ENCODE measurements at places on chromosomes 11 and 22.

GRCh38 chr11:83681031-83681781 lies 395.0 kb upstream of the CCDC90B start:
- peak; percentile 50 for DNase-seq

GRCh38 chr11:87560352-87560751 lies 522.6 kb downstream of the TMEM135 start:
- no peak for DNase-seq

- no peak for DNase-seq
Observed at GRCh38 chr22:36330655-36331305, 57.0 kb downstream of the MYH9 start.

GRCh38 chr11:129861702-129862522 lies 33.5 kb downstream of the NFRKB start:
- DNase-seq = peak; percentile 18

GRCh38 chr22:28348613-28349609 lies 330.7 kb downstream of the TTC28 start:
- DNase-seq = no peak

DNA sequence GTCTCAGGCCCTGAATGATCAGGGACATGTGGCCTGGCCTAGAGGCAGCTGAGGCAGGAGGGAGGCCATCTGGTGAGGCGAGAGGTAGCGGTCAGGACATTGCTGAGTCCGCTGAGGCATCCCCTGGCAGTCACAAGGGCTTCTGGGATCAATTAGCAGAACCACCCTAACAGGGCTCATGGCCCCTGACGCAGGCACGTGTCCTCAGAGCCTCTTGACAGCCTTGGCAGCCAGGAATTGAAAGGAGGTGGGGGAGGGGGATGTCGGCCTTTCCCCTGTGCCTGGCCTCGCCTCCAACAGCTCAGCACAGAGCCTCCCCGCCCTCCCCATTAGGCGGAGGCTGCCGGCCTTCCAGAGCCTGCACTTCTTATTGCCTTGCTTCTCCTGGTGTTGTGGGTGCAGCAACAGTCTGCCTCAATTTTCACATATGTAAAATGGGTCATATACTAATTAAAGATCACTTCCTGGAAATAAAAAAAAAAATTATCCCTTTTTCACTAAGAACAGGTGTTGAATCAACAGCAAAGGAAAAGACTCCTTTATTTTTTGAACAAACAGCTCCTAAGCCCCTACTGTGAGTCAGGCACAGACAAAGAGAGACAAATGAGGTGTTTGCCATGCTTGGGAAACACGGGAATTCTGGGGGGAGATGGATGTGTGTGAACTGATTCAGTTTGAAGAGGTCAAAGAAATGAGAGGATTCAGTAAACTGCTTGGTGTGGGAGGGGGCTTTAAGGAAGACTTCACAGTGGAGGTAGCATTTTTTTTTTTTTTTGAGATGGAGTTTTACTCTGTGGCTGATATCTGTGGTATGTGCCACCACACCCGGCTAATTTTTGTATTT lies 55.3 kb downstream of the NFAM1 start:
- DNase-seq = no peak

DNA sequence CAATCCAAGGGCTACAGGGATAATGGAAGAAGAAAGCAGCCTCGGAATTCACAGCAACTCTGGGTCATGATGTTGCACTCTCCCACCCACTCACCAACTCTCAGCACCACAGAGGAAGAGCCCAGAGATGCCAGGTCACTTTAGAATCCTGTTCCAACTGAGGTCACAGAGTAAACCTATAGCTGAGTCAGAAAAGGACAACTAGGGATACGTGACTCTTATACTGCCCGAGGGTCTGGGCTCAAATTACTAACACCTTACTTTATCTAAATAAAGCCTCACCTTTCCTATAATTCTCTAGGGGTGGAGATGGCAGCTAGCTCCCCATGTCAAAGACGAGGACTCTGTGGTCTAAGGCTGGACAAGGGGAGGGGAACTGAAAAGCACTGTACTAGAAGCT lies 24.6 kb downstream of the IL18BP start:
- DNase-seq = no peak

GRCh38 chr11:86245369-86246292 lies 1.1 kb downstream of the EED start:
- DNase-seq = no peak

DNA sequence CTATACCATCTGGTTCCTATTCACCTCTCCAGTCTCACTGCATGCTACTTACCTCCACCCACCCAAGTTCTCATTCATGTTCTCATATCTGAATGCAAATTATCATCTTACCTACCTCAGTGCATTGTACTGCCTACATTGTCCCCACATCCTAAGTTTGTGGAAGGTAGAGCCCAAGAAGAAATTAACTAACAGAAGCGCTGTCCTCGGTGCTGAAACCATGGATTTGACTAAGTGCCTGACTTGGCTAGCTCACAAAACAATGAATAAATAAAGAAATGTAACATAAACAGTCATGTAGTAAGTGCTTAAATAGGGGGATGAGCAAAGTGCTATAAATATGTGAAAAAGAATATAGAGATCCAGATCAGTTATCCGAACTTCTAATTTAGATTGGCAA lies 63.2 kb downstream of the GRIA4 start:
- peak; percentile 14 for DNase-seq

- DNase-seq = peak; percentile 34
Observed at GRCh38 chr11:71086687-71087258, 165.6 kb downstream of the SHANK2 start.

DNA sequence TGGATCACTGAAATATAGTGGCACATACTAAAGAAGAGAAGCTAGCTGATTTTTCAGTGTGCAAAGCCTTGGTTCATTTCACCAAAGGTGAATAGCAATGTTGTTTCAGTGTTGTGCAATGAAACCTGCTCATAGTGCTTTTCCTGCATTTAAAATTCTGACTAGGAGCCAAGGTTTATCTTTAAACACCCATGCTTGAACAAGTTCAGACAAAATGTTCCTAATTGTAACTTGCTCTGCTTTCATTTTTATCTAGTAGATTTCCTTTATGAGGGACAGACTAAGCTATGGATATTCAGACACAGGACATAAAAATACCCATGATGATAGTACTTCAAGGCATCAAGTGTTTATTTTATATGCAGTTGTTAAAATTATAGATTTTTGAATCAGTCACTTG lies 47.7 kb downstream of the BBOX1 start:
- peak; percentile 13 for DNase-seq

GRCh38 chr11:62309991-62310390 lies 11.1 kb upstream of the SCGB1D4 start:
- no peak for DNase-seq

GRCh38 chr11:44966694-44967093 lies 16.0 kb upstream of the TP53I11 start:
- no peak for DNase-seq

- peak; percentile 35 for DNase-seq
Observed at GRCh38 chr22:20283674-20284066, 15.6 kb upstream of the RTN4R start.

GRCh38 chr11:117934526-117935307 lies 5.5 kb upstream of the TMPRSS13 start:
- no peak for DNase-seq

- DNase-seq = no peak
Observed at GRCh38 chr11:61482513-61482912, 26.0 kb upstream of the LRRC10B start.

- no peak for DNase-seq
Observed at GRCh38 chr11:78901831-78902230, 327.2 kb upstream of the NARS2 start.

DNA sequence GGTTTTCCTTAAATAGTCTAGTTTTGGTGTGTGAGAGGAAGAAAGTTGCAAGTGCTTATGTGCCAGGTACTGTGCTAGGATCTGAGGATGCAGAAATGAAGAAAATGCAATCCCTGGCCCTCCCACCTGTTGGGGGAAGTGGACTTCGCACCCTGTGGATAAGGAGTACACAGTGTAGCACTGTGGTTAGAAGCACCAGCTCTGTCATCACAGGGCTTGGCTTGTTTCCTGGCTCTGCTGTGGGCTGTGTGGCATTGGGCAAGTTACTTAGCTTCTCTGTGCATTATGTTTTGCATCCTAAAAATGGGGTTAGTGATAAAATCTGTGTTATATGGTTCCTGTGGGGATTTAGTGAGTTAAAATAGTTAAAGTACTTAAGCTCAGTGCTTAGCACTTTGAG lies 68.2 kb downstream of the ENDOD1 start:
- no peak for DNase-seq

- DNase-seq = no peak
Observed at GRCh38 chr11:103631841-103632240, 404.6 kb upstream of the DDI1 start.

All from Ammon's horn (tissue), 1 donor.